Heart left ventricle (tissue), 16 donors: ENCODE measurements at places on chromosomes 11 and 22. TPM values are rescaled to one million over a fixed set of nuclear protein-coding genes. Genes with fewer than 3 reads are reported as not detected.

DNA sequence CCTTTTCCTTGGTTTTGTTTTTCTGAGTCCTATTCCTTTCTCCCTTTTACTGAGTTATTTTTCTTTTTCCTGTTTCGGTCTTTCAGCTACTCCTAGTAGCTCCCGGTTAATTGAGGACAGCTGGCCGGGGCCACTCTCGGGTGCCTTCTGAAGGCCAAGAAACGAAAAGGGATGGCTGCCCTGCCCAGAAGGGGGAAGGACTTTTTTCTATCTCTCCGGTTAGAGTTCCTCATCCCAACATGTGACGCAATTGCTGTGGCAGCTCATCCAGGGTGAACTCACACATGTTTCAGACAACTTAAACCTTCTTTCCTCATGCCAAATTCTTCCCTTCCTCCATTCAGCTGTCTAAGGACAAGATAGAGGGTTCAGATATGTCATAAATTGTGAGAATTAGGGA, 83.6 kb downstream of the PIWIL4 start:
- no peak overlapping the region for H3K4me3 ChIP-seq
- H3K4me1 ChIP-seq: no peaks in the 10 kb centered on the region
- DNase-seq: peak; percentile 66
- no peak overlapping the region for H3K27ac ChIP-seq
- no peaks in the 10 kb centered on the region for H3K27me3 ChIP-seq

GRCh38 chr22:19604711-19605268, 80.6 kb upstream of the CLDN5 start:
- DNase-seq: no peak
- H3K27me3 ChIP-seq: peaks cover 4% of the 10 kb centered on the region
- no peaks in the 10 kb centered on the region for H3K36me3 ChIP-seq

- H3K27me3 ChIP-seq: no peaks in the 10 kb centered on the region
- no peak overlapping the region for H3K4me3 ChIP-seq
- DNase-seq: peak; percentile 76
These were observed 26.1 kb upstream of the CELSR1 start for GRCh38 chr22:46563381-46564083.

GRCh38 chr11:102615077-102615893, 9.8 kb downstream of the MMP20 start:
- H3K27me3 ChIP-seq: no peaks in the 10 kb centered on the region
- no peak overlapping the region for H3K27ac ChIP-seq
- no peak overlapping the region for H3K4me3 ChIP-seq
- H3K4me1 ChIP-seq: no peaks in the 10 kb centered on the region
- H3K36me3 ChIP-seq: no peaks in the 10 kb centered on the region
- DNase-seq: no peak

DNA sequence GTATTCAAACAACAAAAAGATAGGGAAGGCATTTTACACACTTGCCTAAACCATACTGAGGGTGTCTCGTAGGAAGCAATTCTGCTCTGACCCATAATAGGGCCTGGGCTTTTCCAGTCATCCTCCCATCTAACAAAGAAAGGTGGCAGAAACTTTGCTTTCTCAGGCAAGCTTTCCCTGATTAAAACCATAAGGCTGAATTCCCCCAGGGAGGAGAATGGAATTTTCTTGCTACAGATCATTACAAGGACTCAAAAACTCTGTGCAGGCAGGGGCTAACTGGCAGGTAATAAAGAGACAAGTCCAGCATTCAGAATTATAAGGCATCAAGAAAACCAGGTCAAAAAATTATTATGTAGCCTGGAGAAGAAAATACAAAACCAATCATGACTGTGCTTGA, 90.4 kb downstream of the RBFOX2 start:
- no peaks in the 10 kb centered on the region for H3K4me1 ChIP-seq
- H3K27ac ChIP-seq: no peak overlapping the region
- no peak overlapping the region for H3K4me3 ChIP-seq
- no peak for DNase-seq
- H3K27me3 ChIP-seq: no peaks in the 10 kb centered on the region

DNA sequence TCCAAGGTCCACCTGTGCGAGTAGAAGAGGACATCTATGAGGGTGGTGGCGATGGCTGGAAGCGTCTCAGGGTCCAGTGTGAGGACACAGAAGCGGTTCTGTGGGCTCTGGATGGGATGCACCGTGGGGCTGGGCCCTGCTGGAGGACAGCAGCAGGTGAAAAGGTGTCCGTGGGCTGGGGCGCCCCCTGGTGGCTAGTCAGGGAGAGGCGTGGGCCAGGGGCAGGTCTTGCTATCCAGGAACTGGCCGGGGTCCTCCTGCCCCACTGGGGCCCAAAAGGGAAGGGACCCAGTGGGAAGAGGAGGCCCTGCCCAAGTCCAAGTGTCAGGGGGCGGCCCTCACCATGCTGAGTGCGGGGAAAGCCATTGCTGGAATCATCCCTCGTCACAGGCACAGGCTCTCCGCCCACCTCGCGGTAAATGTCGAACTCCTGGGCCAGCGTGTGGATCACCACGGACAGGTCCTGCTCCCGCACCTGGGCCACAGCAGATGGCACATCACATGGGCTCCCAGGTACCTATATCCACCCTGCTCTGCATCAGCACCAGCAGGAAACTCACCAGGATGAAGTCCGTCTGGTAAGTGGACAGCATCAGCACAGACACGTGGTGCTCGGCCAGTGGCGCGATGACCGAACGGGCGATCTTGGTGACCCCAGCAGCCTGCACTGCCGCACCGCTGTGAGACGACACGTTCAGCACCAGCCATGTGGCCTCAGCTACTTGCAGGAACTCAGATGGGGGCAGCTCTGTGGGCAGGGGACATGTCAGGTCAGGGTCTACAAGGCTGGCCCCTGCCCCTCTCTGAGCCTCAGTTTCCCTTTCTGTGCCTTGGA, 2.3 kb downstream of the CASTOR1 start:
- H3K4me1 ChIP-seq: peaks cover 38% of the 10 kb centered on the region
- no peaks in the 10 kb centered on the region for H3K27me3 ChIP-seq

DNA sequence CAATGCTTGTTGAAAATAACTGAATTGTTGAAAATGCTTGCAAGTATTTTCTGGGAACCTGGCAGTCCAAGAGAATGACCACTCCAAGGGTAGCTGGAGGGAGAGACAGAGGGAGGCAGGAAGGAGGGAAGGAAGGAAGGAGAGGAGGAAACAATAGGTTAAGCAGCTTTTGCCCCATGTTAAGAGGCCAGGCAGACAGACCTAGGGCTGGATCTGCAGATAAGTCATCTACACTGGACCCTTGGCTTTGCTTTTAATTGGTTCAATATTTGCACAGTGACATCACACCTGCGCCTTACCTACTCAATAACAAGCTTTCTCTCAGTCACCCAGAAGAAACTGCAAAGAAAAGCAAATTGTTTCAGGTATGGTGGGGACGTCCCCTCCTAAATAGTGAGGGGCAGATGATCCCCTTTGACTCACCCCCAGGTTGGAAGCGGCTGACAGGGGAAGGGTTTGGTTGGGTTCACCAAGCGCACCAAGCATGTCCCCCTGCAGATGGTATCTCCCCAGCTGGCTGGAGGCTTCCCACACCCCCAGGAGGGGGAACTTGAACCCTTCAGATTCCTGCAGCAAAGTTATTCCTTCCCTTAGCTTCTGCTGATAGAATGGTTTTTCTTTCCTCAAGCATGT, 24.3 kb downstream of the MYH9 start:
- peaks cover 84% of the 10 kb centered on the region for H3K4me1 ChIP-seq
- peak overlapping the region; percentile 95 for H3K27ac ChIP-seq
- H3K27me3 ChIP-seq: no peaks in the 10 kb centered on the region
- no peak for DNase-seq
- peaks cover 15% of the 10 kb centered on the region for H3K36me3 ChIP-seq
- H3K4me3 ChIP-seq: no peak overlapping the region

- H3K4me1 ChIP-seq: no peaks in the 10 kb centered on the region
- no peak overlapping the region for H3K4me3 ChIP-seq
- H3K27ac ChIP-seq: no peak overlapping the region
- DNase-seq: no peak
- H3K36me3 ChIP-seq: no peaks in the 10 kb centered on the region
- peaks cover 8% of the 10 kb centered on the region for H3K27me3 ChIP-seq
These were observed 17.9 kb upstream of the ZDHHC13 start for GRCh38 chr11:19099093-19099492.

- peak overlapping the region; percentile 20 for H3K27ac ChIP-seq
- no peaks in the 10 kb centered on the region for H3K27me3 ChIP-seq
- no peak overlapping the region for H3K4me3 ChIP-seq
- peaks cover 4% of the 10 kb centered on the region for H3K4me1 ChIP-seq
- no peaks in the 10 kb centered on the region for H3K36me3 ChIP-seq
These were observed 7.9 kb downstream of the TIGD3 start for GRCh38 chr11:65362320-65362931.

DNA sequence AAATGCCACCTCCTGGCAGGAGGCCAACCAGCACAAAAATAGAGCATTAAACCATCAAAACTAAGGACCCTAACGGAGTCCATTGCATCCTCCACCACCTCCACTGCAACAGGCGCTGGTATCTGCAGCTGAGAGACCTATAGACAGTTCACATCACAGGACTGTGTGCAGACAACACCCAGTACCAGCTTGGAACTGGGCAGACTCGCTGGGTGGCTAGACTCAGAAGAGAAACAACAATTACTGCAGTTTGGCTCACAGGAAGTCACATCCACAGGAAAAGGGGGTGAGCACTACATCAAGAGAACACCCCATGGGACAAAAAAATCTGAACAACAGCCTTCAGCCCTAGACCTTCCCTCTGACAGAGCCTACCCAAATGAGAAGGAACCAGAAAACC, 11.6 kb upstream of the TMEM45B start:
- H3K4me3 ChIP-seq: no peak overlapping the region
- no peaks in the 10 kb centered on the region for H3K36me3 ChIP-seq
- H3K4me1 ChIP-seq: no peaks in the 10 kb centered on the region
- no peak for DNase-seq
- H3K27me3 ChIP-seq: peaks cover 3% of the 10 kb centered on the region

DNA sequence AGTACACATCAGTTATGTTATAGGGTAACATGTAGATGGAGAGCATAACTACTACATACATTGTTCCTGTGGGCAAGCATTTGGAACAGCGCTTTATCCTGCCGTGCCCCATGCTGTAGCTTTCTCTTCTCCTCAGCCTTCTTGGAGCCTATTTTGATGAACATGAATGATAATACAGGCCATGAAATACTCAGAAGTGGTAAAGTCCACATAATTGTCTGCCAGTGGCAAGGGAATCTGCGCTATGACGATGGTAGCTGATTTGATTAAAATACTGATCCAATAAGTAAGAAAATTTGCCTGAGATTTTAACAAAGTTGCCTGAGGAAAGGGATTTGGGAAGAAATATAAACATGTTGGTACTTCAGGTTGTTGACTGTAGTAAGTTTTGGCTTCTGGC, 23.3 kb downstream of the ALKBH3 start:
- H3K27ac ChIP-seq: no peak overlapping the region
- peaks cover 3% of the 10 kb centered on the region for H3K4me1 ChIP-seq
- DNase-seq: no peak
- H3K36me3 ChIP-seq: peaks cover 26% of the 10 kb centered on the region
- no peaks in the 10 kb centered on the region for H3K27me3 ChIP-seq

DNA sequence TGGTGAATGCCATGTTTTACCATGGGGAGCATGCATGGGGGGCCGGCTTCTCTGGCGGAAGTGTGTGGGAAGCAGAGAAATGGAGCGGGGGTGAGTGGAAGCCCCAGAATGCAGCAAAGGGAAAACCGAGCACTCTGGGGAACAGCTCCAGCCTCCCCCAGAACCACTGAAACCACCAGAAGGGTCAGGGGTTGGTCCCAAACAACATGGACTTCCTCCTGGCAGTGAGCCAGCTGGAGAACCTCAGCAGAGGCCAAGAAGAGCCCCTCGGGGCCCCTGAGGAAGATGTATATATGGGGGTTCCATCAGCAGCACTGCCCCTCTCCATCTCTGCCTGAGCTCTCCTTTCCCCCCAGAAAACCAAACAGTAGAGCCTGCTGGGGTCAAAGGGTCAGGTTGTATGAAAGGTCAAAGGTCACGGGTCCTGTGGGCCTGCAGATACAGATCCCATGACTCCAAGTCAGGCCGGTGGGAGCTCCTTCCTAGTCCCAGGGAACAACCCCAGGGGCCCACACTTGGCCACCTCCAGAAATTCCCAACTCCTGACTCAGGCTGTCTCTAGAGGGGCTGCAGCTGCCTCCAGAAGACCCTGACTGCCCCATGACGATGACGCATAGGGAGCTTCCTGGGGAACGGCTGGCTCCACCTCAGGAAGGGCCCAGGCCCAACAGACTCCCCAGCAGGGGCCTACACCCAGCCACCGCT, 48.5 kb upstream of the TIMP3 start:
- H3K4me3 ChIP-seq: no peak overlapping the region
- no peaks in the 10 kb centered on the region for H3K27me3 ChIP-seq
- H3K27ac ChIP-seq: peak overlapping the region; percentile 60
- no peaks in the 10 kb centered on the region for H3K36me3 ChIP-seq

DNA sequence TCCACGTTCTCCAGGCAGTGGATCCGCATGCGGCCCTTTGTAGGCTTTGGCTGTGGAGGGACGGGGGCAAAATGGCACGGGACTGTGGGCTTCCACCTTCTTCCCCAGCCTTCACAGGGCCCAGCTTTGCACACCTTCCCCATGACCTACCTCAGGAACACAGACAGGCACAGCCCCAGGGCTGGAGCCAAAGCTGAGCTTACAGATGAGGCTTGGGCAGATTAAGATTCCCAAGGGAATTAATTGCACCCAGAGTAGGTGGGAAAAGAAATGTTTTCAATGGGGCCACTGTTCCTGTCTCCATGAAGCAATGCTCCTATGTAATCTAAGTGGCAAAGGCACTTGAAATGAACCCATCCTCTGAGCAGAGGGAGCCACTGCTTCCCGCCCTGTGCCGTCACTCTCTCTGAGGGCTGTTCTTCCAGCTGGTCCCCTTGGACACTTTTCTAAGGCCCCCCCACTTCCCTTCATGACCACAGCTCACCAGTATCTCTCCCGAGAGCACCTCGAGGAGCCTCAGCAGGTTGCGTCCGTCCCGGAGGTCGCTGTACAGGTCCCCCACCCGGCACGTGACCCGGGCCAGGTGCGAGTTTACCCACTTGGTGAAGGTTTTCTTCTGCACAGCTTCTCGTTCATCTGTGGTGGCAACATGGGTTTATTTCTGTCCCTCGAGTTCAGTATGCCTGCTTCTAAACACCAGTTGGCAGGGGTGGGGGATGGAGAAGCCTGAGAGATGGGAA, 13.5 kb downstream of the SPTBN2 start:
- no peaks in the 10 kb centered on the region for H3K4me1 ChIP-seq
- no peak for DNase-seq
- H3K4me3 ChIP-seq: no peak overlapping the region
- H3K36me3 ChIP-seq: no peaks in the 10 kb centered on the region
- no peaks in the 10 kb centered on the region for H3K27me3 ChIP-seq
- no peak overlapping the region for H3K27ac ChIP-seq

DNA sequence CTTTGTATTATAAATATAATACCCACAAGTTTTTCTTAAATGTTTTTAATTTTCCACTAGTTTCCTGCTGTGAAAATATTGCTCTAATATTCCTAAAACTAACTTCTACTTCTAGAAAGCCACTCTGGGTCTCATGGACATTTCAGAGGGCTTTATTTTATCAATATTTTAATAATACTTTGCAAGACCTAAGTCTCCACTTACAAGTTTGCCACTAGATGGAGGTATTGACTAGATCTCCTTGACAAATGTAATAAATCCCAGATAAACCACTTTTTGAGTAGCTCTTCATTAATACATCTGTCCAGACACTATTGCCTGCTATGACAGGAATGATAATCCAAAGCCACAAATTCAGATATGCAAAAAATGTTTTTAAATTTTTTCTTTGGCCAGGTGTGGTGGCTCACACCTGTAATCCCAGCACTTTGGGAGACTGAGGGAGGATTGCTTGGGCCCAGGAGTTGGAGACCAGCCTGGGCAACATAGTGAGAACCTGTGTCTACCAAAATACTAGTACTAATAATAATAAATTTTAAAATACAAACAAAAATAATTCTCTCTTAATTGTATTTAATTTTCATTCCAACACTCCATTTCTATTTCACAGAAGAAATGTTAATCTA, 3.5 kb upstream of the ACAT1 start:
- H3K27me3 ChIP-seq: no peaks in the 10 kb centered on the region
- H3K36me3 ChIP-seq: no peaks in the 10 kb centered on the region
- DNase-seq: no peak
- no peaks in the 10 kb centered on the region for H3K4me1 ChIP-seq
- no peak overlapping the region for H3K4me3 ChIP-seq

OR51B4 gene
- total RNA-seq: not detected

NPAS4 gene
- total RNA-seq: not detected
